Coronary artery (tissue), 2 donors: ENCODE measurements at places on chromosomes 7 and 10.

GRCh38 chr7:3404501-3404900 lies 103.4 kb downstream of the SDK1 start:
- DNase-seq: no peak

DNA sequence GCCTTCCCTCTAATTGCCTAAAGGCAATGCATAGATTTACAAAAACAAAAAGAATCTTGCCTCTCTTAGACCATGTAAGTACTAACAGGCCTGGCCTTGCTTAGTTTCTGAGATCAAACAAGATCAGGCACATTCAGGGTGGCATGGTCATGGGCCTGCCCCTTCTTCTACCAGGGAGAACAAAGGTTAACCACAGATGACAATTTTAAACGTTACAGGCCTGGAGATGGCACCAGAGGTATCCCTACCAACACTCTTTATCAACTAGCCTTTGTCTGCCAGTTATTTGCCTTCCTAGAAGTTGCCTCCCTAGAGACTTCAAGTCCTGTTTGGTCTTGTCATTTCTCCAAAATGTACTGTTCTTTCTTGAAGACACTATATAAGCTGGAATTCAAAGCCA lies 252.6 kb downstream of the DOCK4 start:
- DNase-seq: no peak

DNA sequence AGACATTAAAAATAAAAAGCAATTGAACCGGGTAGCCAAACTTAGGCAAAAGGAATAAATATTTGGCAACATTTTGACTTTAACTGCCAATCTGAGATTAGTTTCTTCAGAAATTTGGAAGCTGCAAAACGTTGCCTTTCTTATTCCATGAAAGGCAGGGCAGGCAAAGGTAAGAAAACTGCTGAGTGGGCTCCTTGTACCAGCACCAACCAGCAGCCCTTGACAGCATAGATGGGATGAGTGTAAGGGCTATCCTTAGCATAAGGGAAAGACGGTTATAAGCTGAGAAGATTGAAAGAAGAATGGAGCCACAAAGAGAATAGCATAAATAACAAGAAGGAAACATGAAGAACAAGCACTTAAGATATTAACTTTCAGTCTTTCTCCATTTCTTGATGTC lies 28.6 kb downstream of the AP3M1 start:
- no peak for DNase-seq

DNA sequence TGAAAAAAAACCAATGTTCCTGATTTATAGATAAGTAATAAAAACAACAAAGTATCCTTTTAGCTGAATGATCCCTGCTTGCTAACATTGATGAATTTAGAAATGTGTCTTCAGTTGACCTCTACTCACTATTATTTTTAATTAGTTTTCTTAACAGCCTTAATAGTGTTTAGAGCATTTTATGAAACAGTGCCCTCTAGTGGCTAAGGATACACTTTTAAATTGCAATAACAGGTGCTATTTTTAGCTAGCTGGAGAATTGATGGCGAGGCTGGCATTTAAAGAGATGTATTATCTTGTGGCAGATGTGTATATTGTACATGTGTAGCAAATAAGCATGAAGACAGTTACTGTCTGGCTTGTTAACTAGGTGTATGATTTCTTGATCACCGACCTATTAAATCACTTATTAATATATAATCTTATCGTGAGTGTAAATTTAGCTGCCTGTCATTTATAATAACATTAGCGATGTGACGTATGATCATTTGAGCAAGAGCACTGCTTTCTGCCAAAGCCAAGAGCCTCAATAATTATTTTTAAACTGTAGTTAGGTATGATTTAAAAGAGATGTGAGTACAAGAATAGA lies 451.9 kb downstream of the DPP6 start:
- no peak for DNase-seq

DNA sequence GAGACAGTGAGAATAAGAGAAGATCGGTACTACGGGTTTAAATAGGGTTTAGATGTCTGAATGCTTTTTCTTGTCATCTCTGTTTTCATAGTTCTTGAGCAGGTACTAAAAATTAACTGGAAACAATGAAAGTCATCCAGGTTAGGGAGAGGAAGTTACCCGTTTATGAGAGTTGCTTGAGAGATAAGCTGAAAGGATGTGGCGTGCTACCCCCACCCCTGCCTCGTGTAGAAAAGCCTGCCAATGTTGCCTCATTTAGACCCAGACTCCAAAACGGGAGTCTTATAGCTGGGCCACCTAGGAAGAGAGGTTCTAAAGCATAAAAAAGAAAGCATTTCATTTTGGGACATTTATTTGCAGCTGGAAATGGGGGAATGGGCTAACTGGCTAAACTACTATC lies 10.2 kb downstream of the AKR1C4 start:
- DNase-seq: no peak

DNA sequence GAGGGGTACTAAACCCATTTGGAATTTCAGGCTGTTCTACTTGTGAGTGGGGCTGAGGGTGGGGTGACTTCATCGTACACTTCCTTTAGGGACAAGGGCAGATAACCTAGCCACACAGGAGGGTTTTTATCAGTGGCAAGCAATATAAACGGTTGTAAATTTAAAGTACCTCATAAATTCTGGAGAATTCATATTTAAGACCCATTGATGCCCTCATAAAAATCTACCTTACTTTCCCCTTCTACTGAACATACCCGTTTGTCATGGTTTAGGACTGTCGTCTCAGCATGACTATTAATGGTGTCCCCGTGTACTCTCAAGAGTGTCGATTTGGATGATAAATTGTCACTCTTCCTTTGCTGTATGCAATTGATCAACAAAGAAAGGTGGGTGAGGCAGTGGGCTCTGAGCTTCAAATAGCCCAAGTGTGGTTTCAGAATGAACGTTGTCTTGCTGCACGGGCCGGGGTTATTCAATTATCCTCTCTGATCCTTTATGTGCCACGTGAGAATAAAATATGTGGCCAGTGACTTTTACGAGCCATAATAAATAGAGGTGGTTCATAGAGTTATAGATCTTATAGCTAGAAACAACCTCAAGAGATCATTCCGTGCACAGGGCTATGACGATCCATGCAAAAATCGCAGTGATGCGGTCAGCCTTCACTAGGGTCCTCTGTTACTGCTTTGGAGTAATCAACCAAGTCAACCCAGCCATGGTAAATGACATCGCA lies 82.2 kb downstream of the FAM107B start:
- no peak for DNase-seq

GRCh38 chr7:19381321-19381720 lies 236.1 kb upstream of the FERD3L start:
- no peak for DNase-seq

- DNase-seq: no peak
Observed at GRCh38 chr10:33537066-33537465, 202.6 kb upstream of the NRP1 start.

GRCh38 chr10:129792141-129792540 lies 171.9 kb downstream of the EBF3 start:
- no peak for DNase-seq

GRCh38 chr10:32379318-32379949 lies 32.5 kb upstream of the EPC1 start:
- no peak for DNase-seq

DNA sequence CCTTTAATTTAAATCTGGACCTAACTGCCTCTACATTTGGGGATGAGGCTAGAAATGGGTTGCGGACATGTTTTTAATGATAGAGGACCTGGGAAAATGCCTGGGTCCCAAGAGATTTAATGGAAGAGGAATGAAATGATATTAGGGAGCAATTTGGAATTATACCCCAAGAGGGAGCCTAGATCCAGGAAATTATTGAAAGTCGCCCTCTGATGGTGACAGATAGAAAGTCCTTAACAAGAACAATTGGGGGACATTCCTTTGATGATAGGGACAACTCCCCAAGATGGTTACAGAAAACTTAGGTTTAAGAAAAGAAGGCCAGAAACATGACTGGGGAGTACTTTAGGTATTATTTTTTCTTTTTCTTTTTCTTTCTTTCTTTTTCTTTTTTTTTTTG lies 9.5 kb upstream of the TSGA13 start:
- no peak for DNase-seq

- DNase-seq: no peak
Observed at GRCh38 chr7:82234457-82235049, 209.0 kb downstream of the CACNA2D1 start.

DNA sequence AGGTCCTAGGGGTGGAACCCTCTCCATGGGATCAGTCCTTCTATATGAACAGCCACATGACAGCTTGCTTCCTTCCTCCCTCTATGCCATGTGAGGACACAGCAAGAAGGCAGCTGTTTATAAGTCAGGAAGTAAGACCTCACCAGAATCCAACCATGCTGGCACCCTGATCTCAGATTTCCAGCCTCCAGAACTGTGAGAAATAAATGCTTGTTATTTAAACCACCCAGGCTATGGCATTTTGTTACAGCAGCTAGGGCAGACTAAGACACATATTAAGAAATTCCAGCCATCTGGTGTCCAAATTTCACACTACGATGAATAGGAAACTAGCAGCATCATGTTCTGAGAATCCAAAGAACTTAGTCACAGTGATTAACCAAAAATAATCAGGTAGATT lies 140.1 kb downstream of the ZFAND4 start:
- DNase-seq: no peak

GRCh38 chr7:129615018-129615417 lies 3.5 kb downstream of the NRF1 start:
- DNase-seq: no peak

GRCh38 chr7:43697690-43698089 lies 31.6 kb downstream of the COA1 start:
- DNase-seq: no peak

- DNase-seq: no peak
Observed at GRCh38 chr10:98097616-98098015, 36.8 kb upstream of the R3HCC1L start.

DNA sequence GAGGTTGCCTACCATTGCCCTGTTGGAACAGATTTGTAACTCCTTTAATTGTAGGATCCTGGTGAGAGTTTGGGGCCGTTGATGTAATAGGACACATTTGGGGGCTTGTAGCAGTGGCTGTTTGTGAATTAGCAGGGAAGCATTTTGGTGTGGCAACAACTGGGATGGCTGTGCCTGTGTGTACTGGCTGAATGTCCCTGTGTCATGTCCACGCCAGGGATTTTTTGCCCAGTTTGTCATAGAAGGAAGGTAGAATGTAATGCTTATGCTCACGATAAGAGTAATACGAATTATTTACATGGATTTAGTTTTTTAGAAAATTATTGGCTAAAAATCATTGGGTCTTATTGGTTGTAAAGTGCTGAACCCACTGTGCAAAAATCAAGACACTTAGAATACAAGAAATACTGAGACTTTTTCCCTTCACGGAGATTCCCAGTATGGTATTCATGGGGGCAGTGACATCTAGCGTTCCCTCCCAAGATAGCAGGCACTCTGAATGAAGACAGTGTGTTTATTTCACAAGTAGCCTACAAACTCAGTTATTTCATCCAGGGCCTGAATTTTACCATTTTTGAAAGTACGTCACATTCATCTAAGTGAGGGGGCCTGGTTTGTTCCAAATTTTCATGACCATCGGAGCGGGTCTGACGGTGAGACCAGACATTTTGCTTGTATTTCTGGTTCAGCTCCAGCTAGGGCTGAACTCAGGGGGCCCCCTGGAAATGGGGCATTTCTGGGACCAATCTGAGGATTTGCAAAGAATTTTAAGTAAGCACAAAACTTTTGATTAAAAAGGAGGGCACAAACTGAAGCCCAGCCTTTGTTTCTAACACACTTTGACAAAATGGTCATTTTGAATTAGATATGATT lies 74.7 kb downstream of the CACNB2 start:
- no peak for DNase-seq

- no peak for DNase-seq
Observed at GRCh38 chr7:130887182-130887956, 153.4 kb upstream of the KLF14 start.

DNA sequence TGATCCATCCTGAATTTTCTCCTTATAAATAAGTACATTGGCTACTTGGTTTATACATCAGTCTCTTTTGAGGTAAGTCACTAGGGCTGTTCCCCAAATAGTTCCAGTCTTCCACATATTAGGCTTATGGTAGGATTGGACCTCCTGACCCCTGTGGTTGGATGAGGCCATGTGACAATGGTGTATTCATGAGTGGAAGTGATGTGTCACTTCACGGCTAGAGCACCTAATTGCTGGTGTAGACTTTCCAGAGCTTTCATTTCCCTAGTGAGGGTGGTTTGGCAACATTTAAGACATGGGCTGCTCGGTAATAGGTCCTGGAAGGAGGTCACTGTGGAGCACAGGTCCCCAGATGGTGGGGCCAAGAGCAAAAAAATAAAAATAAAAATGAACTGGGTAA lies 141.2 kb upstream of the ABCB5 start:
- no peak for DNase-seq

GRCh38 chr10:76733441-76733936 lies 904.1 kb downstream of the KCNMA1 start:
- no peak for DNase-seq

GRCh38 chr10:12500381-12501303 lies 151.3 kb downstream of the CAMK1D start:
- peak; percentile 63 for DNase-seq

DNA sequence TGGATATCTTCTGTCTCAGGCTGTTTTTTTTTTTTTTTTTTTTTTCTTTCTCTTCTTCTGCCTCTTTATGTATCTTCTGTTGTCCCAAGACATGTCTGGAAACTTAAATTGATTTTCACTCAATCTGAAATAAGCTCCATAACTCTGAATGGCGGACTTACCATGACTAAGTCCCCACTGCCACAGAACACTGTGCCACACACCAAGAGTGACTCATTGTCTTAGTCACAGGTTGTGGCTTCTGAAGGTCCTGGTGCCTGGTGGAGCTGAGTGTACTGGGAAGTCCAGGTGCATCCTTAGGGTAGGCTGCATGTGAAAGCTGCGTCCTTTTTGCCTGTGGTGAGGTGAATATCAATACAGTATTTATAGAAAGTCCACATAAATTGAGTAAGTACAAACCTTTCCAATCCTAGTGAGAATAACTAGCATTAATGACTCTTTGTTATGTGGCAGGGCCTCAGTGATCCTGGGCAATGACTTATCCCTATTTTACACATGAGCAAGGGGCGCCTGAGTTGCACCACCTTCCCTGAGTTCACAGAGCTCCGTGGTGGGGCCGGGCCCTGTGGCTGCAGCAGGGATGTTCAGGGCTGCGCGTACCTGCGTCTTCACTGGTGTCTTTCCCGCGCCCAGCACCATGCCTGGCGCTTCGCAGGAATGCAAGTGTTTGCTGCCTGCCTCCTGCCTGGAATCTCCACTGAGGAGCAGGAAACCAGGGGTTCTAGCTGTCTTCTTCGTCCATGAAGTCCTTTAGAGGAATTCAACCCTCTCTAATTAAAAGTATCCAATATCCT lies 4.3 kb downstream of the PFKP start:
- no peak for DNase-seq

DNA sequence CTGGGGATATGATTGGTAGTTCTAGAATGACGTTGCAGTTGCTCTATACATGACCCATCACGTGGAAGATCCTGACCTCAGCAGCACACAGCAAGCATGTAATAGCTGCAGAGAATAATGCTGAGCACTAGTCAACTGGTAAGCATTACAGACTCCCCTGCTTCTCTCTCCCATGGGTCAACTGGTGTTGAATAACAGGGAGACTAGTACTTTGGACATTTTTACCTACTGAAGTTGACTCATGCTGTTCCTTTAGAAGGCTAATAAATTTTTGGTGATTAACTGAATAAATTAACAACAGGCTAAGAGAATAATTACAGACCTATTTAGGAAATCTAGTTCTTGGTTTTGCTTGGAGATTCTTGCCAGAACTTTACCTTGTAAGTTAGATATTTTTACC lies 234.1 kb downstream of the AUTS2 start:
- no peak for DNase-seq
